Foreskin keratinocyte (primary cell): ENCODE measurements at places on chromosomes 12 and 14.

DNA sequence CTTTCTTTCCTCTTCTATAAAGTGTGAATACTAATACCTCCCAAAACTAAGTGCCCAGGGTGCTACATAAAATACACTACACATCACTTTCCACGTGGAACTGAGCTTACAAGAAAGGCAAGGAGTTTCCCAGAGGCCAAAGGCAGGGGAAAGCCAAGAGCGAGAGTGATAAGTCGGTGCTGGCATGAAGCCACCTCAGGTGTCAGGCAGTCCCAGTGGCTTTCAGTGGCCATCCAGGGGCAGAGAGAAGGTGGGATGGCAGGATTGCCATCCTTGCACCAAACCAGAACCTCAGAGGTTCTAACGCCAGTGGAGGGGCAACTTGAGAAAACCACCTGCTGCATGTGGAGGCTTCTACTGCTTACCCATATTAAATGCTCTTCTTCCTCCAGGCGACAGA lies 79.7 kb upstream of the DIO3 start:
- no peak for DNase-seq

GRCh38 chr14:98868866-98869265 lies 403.1 kb downstream of the BCL11B start:
- no peak for DNase-seq

DNA sequence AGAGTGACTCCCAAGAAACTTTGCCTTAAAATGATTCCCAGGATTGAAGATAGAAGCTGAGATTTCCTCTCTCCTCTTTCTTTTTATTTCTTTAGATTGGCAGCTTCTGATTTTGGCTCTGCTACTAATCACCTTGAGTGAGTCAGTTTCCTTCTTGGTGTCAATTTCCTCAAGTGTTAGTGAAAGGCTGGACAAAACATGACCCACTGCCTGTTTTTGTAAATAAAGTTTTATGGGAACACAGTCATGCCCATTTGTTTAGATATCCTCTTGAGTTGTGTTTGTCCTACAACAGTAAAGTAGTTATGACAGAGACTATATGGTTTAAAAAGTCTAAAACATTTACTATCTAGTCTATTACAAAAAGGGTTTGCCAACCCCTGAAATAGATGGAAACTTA lies 227.2 kb upstream of the TBX3 start:
- no peak for DNase-seq

DNA sequence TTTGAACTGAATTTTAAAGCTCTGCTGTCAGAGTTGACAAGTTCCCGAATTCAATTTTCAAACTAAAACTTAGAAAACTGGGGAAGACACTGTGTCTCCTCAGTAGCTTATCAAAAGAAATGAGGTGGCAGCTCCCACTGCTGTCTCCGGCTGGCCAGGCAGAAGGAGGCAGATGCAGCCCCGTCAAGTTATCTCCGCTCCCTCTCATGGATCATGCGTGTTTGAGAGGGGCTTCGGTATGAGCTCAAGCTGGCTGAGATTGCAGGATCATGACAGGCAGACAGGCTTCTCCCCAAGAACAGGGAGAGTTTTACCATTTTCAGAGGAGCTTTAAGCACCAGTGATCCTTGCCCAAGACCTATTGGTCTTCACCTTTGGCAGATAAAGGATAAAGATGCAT lies 88.8 kb downstream of the NEDD1 start:
- no peak for DNase-seq

- DNase-seq: no peak
Observed at GRCh38 chr12:118103601-118104382, at the start of gene VSIG10. VSIG10 (minus strand) TSS chr12:118104011; CDS start chr12:118103671, 340 bp downstream.

- DNase-seq: no peak
Observed at GRCh38 chr14:105421723-105422615, 2.3 kb downstream of the MTA1 start.

DNA sequence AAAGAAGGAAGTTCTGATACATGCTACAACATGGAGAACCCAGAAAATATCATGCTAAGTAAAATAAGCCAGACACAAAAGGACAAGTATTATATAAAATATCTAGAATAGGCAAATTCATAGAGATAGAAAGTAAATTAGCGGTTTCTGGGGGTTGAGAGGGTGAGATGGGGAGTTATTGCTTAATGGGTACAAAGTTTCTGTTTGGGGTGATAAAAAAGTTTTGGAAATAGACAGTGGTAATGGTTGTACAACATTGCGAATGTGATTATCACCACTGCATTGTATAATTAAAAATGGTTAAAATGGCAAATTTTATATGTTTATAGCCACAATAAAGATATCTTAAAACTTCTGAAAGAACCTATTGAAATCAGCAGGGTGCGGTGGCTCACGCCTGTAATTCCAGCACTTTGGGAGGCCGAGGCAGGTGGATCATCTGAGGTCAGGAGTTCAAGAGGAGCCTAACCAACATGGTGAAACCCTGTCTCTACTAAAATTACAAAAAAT lies 15.0 kb downstream of the ZBTB25 start:
- no peak for DNase-seq

- no peak for DNase-seq
Observed at GRCh38 chr12:19242581-19242980, 113.0 kb downstream of the PLEKHA5 start.

DNA sequence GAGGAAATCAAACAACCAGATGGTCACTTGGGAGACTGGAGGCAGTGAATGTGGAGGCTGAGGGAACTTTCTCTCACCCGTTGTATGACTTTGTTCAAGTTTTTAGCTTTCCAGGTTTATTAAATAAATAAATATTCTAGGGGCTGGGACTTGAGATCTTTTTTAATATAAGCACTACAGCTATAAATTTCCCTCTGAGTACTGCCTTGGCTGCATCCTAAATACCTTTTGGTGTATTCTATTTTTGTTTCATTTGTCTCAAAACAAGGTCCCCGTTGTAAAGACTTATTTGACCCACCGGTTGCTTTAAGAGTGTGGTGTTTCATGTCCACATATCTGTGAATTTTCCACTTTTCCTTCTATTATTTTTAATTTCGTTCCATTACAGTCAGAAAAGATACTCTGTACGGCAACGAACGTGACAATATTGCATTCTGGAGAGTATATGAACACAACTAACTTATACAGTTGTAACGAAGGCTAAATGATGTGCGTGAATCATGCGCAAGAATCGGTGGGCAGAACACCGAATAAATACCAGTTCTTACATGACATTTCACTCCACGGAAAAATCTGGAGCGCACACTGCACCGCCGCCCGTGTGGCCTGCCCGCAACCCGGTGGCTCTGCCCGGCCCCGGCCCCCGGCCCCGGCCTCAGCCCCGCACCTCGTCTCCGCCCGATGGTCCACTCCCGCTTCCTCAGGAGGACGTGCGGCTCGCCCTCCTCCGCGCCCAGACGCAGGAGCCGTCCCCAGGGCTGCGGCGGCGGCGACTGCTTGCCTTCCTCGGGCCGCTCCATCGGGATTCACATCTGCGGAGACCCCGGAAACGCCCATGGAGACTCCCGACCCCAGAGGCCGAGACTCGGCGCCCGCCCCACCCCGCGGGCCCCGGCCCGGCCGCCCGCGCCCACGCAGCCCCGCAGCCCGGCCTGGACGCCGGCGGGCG lies 602 bp downstream of the CHFR start:
- DNase-seq: no peak

DNA sequence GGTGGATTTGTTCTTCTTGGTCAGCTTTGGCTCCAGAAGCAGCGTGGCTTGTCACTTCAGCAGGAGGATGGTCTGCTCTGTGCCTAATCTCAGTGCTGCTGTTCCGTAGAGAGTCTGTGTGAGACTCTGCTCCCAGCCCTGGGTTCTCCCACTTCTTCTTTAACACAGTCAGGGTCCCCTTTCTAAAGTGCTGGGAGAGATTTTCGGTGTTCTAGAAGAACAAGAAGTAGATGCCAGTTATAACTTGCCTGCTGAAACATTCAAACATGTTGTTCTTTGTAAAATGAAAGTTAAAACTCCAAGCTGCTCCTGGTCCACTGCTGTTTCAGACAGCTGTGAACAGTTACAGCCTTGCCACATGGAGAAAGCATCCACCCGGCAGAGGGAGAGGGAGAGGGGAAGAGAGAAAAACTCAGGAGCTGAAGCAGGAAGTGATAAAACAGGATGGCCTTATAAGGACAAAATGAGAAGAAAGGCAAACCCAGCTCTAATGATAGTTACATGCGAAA lies 55.2 kb upstream of the CERS5 start:
- peak; percentile 79 for DNase-seq

GRCh38 chr12:83710851-83711250 lies 1024.1 kb downstream of the TMTC2 start:
- DNase-seq: no peak

GRCh38 chr14:74974364-74975058 lies 19.1 kb upstream of the PGF start:
- no peak for DNase-seq

DNA sequence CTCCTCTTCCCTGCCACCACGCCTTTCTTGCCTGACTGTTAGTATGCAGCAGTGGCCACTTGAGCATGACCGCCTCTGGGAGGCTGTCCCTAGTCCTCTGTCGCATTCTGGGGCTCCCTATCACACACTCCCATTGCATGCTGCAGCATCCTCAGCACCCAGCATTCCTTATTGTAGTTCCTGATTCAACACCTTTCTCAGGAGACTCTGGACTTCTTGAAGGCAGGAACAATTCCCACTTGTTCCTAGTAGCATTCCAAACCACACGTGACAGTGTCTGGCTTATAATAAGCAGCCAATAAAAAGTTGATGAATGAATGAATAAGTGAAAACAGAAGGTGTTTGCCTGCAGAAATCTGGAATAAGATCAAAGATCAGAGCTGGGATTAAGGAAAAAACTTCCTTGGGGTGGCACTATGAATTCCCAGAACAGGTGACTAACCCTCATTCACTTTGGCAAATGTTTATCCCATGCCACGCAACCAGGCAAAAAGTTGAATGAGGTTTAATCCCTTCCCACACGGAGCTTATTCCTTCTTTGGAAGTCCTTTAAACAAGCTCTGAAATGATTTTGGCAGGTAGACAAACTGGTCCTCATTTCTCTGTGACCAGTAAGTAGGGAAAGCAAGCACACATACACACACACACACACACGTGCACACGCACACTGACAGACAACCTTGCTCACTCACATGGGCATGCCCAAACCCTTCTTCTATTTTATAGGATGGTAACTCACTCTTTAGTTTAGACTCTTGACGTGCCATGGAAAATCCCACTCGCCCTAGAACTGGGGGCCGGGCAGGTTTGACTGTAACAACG lies 26.5 kb downstream of the NTF3 start:
- peak; percentile 37 for DNase-seq

- DNase-seq: no peak
Observed at GRCh38 chr12:15044471-15044870, 71.6 kb downstream of the PDE6H start.

DNA sequence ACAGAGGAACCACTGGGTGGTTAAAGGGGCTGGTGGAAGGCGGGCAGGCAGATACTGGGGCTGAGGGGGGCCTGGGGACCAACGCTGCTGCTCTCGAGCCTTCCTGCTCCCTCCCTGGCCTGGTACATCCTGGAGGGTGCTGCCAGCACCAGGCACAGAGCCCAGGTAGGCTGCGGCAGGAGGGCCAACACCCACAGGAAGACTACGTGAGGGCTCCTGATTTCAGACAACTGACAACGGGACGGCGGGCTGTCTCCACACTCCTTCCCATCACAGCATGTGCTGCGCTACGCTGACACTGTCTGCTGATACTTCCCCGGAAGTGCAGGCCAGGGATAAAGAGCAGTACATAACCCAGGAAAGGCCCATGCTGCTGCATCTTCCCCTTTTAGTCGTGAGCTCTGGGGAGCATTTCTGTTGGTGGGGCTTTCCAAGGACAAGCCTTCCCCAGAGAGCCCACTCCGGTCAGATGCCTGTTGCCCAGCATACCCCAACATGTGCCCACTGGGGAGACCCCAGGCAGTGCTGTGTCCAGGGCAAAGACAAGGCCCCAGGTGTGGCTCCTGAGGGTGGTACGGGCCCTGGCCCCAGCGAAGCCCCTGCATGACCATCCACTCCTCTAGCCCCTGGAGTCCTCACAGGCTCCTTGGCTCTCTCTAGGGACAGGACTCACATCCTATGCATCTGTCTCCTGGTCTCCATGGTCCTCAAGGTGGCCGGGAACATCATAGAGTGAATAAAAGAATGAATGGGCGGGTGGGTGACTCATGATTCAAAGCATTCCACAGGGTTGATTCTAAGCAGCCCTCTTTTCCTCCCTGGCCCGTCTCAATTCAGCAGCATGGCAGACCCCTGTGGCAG lies 38.0 kb downstream of the CHGA start:
- DNase-seq: peak; percentile 67

DNA sequence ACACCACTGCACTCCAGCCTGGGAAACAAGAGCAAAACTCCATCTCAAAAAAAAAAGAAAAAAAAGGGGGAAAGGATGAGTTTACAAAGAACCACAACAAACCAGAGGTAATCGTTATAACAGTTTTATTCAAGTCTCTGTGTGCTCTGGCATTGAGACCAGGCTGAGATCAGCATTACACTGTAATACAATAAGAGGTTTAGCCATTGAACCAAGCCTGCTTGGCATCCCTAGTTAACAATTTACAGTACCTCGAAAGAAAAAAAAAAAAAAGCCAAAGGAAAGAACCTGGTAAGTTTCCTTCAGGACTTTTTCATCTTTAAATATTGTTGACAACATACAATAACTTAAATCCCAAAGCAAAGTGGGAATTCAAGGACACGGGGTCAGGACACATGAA lies 80.7 kb downstream of the TTC9 start:
- no peak for DNase-seq

DNA sequence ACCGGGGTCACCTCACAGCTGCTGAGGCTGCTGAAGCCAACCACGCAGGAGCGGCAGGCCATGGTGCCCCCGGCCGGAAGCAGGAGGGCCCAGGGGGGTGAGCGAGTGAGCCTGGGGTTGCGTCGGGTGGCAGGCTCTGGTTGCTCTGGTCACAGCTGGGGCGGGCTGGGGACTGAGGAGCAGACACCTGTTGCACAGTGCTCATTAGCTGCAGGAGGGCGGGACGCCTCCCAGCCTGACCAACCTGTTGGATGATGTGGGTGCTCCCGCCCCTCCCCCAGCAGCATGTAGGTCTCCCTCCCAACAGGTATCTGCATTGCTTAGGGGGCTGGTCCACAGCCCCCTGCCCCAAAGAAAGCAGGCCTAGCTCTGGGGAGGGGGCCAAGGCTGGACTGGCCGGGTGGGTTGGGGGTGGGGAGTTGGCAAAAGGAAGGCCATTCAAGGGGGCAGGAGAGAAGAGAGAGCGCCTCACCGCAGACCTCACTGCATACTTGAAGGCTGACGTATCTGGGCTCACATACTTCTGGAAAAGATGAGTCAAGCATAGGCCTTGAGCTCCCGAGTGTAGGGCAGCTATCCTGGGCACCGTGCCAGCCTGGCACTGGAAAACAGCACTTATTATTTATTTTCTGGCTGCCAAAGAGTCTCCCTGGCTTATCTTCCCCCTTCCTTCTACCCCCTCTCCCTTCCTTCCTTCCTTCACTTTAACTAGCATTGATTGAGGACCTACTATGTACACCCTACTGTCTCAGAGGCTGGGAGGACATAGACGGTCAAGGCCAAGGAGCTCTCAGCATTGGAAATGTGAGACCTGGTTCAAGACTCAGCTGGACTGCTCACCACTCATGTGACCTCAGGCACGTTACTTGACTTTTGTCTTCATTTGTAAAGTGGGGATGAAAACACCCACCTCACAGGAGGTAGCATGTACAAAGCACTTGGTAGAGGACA lies at the start of gene KRT80:
Gene KRT80 (minus strand): TSS at position 174 of the 951 bp plus-strand sequence. CDS start 112 bp downstream, at position 62.
- peak; percentile 94 for DNase-seq

- no peak for DNase-seq
Observed at GRCh38 chr12:23860019-23860418, 89.5 kb downstream of the SOX5 start.

GRCh38 chr12:59164991-59165718 lies 244.9 kb upstream of the LRIG3 start:
- DNase-seq: no peak

- DNase-seq: no peak
Observed at GRCh38 chr12:67484791-67485480, 163.6 kb upstream of the DYRK2 start.

GRCh38 chr14:28102001-28102400 lies 664.6 kb upstream of the FOXG1 start:
- DNase-seq: no peak
